BE2C (cell line): ENCODE measurements at places on chromosomes 7 and 10.

- DNase-seq = no peak
Observed at GRCh38 chr10:5782174-5782573, 31.1 kb downstream of the GDI2 start.

- no peak for DNase-seq
Observed at GRCh38 chr7:101134399-101134980, 7.6 kb downstream of the SERPINE1 start.

GRCh38 chr7:55249332-55249731, 115.8 kb upstream of the LANCL2 start:
- no peak for DNase-seq

DNA sequence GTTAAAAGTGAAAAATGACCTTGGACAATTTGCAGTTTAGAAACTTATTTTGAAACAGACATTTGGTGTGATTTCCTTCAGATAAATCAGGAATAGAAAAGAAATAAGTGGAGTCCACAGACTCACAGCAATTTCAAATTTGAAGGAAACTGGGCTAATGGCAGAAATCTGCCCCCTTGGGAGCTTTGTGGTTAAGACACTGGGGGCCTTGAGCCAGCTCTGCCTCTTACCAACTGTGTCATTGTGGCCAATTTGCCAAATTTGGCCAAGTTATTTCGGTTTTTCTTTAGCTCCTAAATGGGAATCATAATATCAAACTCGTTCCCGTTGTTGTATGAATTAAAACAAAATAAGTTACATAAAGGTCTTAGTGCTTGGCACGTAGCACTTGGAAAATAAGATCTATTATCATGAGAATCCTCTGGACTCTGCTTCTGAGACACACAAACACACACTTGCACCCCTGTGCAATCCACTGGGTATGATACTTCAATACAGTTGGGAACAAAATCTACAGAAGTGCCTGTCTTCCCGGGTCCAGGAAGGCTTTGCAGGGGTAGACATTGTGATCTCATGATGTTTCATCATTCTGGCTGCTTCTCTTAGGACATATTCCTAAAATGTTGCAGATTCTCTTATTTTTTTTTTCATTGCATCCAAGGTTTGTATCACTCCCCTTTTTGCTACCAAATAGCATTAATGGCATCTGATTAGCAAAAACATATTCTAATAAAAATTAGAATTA, 4.9 kb downstream of the ARMC3 start:
- DNase-seq = no peak

GRCh38 chr10:104037261-104037951, 48.3 kb downstream of the COL17A1 start:
- DNase-seq = no peak

DNA sequence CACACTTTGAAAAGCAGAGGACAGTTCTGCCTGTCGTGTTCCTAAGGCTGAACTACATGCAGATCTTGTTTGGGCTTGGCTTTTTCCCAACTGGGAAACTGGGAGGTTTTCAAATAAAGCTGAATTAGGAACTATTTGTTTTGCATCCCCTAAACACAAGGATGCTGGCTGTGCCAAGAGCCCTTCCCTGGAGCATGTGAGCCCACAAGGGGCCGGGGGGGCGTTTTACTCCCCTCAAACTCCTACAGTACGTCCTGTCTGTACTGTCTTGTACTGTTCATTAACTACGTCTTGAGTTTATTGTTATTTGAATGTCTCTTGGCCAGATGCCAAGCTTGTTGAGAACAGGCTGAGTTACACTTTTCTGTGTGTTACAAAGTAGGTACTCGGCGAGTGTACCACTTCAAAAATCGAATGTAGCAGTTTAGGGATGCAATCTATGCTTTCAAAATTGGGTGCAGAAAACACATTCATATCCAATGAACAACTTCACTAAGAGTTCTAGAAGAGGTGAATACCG, 94.9 kb downstream of the GFRA1 start:
- DNase-seq = no peak

DNA sequence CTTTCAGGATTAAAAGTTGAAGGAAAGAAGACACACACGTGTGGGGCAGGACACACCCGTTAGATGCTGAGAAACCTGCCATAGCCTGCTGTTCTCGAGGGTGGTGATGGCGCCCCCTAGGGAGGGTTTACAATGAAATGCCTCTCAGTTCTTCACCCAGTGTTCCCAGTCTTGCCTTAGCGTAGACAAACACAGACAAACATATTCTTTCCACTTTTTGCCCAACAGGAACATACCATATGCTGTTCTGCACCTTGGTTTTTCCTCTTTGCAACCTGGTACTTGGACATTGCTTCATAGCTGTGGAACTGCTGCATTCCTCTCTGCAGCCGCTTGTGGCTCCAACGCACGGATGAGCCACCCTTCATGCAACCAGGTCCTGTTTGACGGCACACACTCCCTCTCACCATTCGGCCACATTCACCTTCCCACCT, 23.3 kb upstream of the HSPA12A start:
- DNase-seq = no peak
